AG04450 (cell line): ENCODE measurements at places on chromosomes 7 and 10.

DNA sequence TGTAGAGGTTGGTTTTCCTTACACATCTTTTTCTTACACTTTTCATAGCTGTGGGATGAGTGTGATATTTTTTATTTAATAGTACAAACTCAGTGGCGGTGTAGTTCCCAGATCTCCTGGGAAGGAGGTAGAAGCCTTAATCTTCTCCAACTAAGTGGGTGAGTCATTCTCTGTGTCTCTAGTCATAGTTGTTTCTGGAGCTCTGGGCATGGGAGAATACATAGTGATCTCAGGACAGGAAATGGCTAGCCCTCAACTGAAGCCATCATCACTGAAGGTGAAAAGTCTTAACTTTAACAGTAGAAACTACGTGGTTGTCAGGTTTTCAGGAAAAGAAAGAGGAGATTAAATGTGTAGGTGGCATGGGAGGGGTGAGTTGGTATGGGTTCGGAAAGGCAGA is 319.4 kb upstream of the FZD8 start:
- no peak for DNase-seq

DNA sequence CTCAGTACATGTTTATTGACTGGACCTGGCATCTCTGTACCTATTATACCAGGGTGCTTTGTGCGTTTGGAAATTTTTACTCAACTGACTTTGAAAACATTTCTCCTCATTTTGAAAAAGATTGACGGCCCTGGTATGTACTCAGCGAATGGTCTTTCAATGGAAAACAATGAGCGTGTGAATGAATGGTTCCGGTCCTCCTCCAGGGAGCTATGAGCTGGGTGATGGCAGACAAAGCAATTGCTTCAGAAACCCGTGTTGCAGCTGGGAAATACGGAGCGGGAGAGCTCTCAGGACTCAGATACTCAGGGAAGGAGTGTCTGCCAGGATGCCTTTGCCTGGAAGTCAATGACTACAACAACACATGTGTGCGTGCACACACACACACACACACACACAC is 125.9 kb downstream of the PAXIP1 start:
- DNase-seq = no peak

GRCh38 chr7:2386964-2387669 is 16.3 kb upstream of the CHST12 start:
- no peak for DNase-seq

- no peak for DNase-seq
Observed at GRCh38 chr7:38280000-38280399, 6.6 kb upstream of the TARP start.

- DNase-seq = no peak
Observed at GRCh38 chr10:107806026-107806425, 641.5 kb upstream of the SORCS1 start.

- DNase-seq = no peak
Observed at GRCh38 chr10:21934307-21934706, 69.2 kb downstream of the DNAJC1 start.

DNA sequence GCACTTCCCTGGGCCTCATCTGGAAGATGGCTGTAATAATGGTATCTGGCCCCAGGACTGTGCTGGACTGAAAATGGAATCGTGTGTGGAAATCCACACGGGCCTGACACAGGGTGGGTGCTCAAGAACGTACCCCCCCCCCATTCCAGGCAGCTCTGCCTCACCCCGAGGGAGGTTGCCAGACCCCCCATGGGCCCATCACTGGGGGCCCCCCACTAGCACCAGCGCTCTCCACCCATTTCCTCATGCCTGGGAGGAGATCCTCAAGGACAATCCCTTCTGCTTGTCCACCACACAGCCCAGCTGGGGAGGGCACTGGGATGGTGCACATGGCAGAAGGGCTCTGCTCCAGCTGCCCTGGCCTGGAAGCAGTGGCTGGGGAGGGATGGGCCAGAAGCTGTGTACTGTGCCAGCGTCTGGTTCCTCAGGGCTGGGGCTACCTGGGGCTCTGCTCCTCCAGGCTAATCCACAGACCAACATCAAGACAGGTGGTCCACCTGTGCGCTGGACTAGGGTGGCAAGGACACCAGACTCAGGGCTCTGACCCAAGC is 55.4 kb downstream of the CAMK2B start:
- DNase-seq = no peak

- DNase-seq = no peak
Observed at GRCh38 chr7:128264477-128264876, 23.4 kb downstream of the LEP start.

DNA sequence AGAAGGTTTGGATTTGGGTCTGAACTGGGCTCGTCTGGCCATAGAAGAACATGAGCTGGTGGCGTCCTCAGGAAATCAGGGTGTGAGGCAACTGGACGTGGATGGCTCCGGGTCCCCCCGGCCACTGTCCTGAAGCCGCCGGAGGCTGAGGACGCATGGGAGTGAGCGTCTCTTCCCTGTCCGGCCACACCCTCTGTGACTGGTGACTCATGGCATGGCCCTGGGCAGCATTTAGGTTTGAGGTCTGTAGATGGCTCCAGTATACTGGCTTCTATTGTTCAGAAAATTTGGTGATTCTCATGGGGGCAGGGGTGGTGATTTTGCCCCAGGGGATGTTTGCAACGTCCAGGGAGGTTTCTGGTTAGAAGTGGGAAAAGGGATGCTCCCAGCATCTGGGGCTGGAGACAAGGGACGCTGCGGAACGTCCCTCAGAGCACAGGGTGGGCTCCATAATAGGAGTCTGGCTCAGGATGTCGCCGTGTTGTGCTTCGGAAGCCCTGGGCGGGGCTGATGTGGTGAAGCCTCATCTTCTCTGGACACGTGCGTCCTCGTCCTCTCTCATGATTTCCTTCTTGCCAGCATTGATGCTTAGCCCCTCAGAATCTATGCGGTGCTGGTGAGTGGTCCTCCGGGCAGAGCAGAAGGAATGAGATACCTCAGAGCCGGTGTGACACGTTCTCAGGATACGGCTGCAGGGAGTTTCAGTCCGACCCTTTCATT is 49.9 kb downstream of the PITRM1 start:
- no peak for DNase-seq

GRCh38 chr7:27242555-27243339 is at the start of gene EVX1:
Gene EVX1 (plus strand): TSS chr7:27242802. CDS start chr7:27243031, 229 bp downstream.
- no peak for DNase-seq

DNA sequence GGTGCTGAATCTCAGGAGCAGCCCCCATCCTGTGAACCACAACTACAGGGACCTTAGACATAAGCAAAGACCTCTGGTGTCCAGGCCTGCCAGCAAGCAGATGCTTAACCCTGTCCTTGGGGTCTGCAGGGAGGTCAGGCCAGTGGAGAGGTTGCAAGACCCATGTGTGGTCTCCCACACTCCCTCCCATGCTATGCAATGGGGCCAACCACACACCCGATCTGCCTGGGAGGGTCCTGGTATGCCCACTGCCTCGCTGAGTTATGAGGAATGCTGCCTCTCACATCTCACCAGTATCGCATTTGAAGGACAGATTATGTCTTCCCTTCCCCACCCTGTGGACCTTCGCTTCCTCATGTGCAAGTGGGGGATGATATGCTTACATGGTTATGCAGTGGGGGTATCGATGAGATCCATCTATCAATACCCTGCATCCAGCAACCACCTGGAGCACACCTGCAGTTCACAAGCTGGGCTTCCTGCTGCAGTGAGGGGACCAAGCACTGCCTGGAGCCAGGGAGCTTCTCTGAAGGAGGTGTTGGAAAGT is 191.6 kb downstream of the ZNF716 start:
- DNase-seq = no peak

DNA sequence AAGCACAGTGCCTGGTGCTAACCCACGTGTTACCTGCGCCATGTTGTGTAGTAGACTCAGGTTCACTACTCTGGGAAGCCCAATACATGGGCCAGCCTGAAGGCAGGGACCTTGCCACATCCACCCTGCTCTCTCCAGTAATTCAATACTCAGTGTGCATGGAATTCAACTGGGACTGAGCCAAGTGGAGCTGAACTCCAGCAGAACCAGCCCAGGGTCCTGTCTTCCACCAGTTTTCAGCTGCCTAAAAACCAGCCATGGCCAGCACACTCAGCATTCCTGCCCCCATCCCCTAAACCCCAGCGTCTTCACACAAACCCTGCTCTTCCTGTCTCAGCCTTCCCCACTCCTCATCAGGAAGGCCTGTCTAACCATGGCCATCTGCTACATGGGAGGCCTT is 15.4 kb downstream of the FGF8 start:
- DNase-seq = no peak

DNA sequence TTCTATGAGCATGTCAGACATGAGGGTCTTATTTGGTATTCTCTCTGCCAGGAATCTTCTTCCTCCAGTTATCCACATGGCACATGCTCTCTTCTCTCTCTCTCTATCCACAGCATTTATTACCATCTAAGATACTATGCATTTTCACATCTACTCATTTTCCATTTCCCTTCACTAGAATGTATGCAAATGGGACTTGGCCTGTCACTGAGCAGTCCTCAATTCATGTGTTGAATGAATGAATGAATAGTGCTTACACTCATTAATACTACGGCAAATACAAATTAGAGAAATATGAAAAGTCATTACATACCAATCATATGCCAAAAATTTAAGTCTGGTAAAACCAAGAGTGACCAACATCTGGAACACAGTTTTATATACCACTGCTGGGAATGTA is 34.0 kb downstream of the COA1 start:
- DNase-seq = no peak

DNA sequence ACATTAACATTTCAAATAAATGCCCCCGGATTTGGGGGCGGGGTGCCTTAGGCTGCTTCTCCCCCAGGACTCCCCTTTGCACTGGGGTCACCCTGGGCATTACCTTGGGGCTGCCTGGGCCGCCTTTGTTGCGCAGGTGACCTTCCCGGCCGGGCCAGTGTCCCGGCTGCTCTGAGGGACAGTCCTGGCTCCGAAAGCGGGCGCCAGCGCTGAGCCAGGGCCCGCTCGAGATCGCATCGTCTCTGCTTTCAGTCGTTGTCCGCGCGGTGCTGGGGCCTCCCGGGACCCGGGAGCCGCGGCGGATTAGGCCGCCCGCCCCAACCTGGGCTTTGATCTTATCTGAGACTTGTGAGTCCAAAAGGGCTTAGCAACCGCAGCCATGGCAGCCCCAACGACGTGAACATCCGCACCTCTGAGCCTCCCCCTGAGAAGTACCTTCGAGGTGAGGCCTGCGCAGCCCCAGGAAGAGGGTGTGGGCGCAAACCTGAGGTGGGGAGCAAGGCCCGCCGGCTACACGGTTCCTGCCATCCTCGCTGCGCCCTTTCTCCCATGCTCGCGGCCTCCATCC is 14.8 kb upstream of the WAPL start:
- DNase-seq = no peak

- no peak for DNase-seq
Observed at GRCh38 chr10:15879058-15879457, 18.8 kb upstream of the MINDY3 start.

DNA sequence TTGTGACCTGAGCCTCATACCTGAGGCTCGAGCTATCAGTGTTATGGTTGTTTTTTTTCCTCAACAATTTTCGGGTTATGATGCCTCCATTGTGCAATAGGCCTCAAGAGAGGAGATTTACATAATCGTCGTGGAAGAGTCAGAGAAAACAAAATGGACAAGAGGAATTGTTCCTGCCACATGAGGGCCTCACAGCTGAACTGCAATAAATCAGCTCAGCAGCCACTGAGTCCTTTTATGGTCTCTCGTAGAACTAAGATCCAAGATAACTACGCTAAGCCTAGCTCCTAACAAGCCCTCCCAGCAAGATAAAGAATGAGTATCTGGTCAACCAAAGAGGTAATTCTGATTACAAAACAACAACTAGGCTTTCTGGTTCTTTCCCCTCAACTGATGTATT is 336.8 kb downstream of the WDR11 start:
- DNase-seq = no peak

GRCh38 chr10:45000138-45000751 is 478 bp upstream of the ZNF22 start:
- no peak for DNase-seq

DNA sequence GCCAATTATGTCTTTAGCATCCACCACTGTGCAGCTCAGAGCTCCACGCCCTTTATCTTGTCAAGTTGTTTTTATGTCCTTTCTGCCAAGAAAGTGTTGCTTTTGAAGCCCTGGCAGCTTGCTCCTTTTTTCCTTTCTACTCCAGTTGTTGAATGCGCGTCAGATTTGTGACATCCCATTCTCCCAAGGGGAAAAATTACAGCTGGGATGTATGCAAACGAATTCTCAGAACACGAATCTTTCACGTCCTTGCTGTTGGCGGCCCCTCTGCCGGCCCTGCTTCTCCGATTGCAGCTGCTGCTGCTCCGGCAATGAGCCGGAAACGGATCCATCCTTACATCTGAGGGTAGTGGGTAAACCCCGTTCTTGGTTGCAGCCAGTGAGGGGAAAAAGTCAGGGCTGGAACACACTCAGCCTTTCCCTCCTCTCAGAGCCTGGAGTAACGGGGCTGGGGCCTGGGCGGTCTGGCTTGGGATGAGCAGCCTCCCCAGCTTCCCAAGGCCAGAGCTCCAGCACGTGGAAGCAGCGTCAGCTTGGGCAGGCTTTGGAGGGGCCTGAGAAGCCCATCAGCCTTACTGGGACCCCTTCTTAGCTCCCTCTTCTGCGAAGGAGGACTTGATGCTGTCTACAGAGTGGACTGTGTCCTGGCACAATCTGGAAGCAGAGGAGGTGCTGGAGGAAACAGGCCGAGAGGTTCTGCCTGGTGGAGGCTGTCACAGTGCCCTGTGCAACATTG is 79.0 kb upstream of the CHST15 start:
- DNase-seq = no peak

DNA sequence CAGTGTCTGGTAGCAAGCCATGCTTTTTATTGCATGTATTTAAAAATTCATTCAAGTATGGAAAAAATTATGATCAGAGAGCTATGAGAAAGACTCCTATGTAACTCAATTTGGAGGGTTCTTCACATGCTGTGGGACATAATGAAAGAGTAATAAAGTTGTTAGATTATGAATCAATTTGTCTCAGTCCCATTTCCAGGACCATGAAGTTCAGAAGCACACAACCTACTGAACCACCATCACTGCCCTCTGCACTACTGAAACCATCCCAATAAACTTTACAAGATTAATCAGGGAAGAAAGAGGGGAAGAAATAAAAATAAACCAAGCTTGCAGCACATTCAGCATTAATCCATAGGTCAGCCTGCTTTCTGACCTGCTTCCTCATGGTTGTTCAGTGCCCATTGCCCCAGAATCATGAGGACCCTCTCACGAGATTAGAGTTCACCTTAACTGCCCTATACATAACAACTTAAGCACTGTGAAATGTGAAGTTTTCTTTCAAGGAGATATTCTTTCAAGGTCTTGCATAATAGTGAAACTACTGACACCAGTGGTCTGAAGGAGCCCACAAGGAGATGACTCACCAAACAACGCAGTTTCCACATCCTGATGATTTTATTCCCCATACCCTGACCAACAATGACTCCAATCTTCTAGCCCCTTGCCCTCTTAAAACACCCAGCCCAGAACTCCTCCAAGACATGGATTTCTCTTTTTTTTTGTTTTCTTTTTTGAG is 171.5 kb upstream of the ADCY1 start:
- peak; percentile 2 for DNase-seq

DNA sequence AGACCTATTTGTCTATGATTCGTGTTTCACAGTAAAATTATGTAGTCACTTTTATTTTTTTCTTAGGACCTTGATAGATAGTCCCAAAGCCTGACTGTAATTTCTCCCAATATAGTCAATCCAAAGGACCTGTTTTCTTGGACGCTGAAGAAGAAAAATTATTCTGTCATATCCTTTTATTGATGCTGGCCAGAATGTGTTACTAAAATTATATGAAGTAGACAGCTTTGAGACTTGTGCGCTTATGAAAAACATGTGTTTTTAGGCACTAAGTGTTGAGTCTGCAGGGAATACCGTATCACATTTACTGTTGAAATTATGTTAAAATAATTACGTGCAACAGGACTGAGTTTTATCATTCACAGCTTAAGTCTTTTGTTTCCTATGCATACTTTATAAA is 17.9 kb downstream of the TES start:
- DNase-seq = no peak
